ENCODE measurements at places on chromosomes 13 and 19.

DNA sequence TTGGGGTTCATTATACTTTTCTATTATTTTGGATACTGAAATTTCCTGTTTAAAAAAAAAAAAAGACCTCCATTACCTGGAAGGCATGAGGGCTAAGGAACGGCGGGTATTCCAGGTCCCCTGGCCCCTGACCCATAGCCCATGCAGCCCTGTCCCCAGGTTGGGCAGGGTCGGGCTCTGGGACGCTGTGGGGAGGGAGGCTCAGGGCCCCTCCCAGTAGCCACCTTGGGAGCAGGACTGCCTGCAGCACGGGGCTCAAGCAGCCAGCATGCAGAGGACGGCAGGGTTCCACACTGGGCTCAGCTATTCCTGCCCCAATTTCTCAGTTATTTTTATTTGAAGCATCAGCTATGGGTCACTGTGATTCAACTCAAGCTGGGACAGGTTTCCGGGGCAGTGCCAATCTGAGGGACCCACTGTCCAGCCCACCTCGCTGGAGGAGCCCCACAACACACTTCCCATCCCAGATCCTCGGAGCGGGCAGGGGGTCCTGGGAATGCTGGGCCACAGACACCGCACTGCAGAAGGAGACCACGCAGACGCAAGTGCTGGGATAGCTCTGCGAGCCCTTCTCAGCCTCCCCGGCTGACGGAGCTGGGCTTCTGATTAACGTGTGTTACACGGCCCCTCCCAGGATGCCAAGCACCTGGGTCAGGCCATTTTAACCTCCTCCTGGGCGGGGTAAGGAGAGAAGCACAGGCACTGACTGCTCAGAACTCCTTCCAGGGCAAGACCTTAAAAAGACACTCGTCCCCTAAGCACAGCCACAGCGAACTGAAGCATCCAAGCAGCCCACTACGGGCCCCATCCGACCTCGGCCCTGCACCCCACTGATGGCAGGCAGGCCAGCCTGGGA, 60.1 kb downstream of the PEPD start:
- DNase-seq, result no peak

GRCh38 chr19:44823373-44823698, 14.4 kb downstream of the BCAM start:
- no peak for DNase-seq

DNA sequence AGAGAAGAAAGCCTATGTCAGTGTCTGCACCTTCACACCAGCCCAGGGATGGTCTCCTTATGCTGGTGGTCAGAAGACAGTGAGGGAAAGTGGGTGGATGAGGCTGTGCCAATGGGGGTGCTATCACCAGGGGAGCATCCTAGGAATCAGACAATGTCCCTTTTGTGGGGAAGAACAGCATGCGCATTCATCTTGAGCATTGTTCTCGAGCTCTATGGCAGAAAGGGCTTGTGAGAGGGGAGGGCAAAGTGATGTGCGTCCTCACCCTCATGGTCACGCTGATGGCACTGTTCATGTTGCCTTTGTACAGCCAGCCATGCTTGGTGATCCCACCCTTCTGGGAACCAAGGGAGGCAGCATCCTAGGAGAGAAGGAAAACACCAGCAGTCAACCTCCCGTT, 56.1 kb downstream of the DOCK9 start:
- DNase-seq, result no peak

- DNase-seq, result no peak
These were observed 253.8 kb downstream of the KLF12 start for GRCh38 chr13:73880365-73880764.

DNA sequence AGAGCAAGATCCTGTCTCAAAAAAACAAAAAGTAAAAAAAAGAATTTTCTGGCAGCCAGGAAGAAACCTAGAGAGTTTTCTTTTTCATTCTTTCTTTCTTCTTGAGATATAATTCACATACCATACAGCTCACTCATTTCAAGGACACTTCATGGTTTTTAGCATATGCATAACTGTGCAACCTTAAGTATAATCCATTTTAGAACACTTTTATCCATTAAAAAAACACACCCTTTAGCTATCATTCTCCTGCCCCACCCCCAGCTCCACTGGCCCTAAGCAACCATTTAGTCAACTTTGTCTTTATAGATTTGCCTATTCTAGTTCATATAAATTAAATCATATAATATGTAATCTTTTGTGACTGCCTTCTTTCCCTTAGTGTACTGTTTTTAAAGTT, 8.1 kb upstream of the IPO5 start:
- no peak for DNase-seq

DNA sequence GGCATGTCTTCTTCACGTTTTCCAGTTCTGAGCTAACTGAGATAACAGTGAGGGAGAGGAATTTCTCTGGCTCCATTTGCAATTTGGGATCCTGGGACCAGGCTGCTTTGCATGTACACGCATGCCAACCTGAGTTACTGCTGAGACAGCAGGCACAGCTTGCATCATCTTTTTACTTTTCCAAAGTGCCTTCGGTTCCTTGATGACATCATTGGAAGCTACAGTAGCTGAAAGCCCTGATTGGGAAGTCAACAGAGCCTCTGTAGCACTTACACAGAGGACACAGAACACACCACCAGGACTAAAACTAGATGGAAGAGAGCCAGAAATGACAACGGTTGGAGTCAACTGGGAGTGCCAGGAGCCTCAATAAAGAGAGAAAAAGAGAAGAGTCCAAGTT, 399.1 kb upstream of the GPC6 start:
- DNase-seq, result no peak

- no peak for DNase-seq
These were observed 23.8 kb upstream of the TM9SF2 start for GRCh38 chr13:99477493-99477892.

DNA sequence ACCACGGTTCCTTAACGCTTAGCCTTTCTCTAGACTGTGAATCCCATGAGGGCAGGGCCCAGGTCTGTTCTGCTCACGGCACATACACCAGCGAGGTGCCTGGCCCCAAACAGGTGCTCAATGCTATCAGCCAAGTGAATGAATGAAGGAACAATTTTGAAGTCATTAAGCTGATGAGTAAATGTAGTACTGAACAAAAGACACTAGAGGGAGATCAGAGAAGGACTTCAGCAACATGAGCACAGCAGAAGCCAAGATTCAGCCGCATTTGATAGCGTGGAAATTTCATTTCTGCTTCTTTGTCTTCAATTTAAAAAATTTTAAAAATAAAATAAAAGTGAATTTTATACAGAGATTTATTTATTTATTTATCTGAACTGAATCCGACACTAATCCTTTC, 20.1 kb upstream of the MYO16 start:
- no peak for DNase-seq

DNA sequence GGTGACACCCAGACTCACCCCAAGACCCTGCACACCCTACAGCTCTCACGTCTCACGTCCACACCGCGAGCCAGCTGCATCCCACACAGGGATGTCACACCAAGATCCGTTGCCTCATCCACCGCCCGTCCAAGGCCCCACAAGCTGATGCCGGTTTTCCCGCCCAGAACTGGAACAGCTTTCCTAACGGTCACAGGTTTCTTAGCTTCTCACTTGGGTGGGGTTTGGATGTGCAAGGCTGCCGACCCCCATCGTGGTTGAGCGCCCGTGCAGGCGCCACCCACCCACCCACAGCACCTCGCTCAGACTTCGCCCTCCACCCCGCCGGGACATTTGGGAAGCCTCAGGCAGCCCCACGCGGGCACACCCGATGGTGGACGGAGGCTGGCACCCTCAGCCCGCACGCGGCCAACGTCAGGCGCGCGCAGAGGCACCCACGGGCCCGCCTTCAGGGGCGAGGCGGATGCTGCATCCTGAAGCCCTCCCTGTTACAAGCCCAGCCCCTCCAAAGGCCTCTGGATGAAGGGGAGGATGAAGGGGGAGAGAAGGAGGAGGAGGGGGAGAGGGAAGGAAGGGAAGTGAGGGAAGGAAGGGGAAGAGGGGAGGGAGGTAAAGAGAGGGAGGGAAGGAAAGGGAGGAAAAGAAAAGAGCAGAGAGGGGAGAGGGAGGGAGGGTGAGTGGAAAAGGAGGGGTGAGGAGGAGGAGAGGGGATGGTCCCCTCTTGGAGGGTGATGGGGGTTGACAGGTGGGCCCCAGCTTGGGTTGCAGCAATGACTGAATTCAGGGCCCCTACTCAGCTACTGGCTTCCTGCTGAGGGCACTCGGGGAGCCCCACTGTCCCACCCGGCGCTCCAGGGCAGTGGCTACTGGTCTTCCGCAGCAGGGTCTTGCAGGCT, 12.8 kb downstream of the ONECUT3 start:
- DNase-seq, result no peak

DNA sequence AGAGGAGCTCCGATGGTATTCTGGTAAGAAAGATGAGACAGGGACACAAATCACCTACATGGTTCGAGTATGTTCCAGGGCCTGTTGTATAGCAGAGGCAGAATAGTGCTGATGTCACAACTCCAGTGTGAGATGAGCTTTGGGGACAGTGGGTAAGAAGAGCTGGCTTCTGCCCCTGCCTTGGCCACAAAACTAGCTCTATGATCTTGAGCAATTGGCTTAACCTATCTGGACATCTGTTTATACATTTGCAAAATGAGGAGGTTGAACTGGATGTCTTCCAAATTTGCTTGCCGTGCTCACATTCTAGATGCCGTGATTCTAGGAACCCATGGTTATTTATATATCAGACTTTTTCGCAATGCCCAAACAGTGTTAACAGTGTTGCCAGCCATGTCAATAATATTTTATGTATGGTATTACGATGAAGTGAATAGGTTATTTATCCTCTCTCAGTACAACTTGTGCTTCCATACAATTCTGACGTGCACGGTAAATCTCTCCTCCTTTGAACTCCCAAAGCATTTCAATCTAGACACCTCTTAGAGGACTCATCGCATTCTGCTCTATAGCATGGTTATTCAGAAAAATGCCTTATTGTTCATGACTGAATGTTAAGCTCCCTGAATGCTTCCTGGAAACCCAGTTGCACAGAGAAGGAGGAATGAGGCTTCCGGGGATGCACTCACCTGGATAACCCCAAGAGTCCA, 316.0 kb downstream of the FOXO1 start:
- no peak for DNase-seq

DNA sequence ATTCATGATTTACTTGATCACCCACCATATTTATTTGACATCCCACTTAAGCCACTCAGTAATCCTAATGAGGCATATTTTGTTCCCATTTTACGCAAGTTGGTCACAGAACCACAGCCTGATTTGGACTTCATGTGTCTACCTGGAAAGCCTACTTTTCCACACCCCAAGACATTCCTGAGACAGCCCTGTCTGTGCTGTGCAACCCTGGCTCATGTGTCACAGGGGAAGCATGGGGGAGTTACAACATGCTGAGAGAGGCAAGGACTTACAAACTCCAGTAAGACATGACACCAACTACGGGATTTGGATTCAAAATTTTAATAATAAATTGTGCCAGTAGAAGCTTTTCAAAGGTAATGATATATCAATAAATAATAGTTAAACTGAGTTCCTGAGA, 70.2 kb upstream of the XPO4 start:
- no peak for DNase-seq

DNA sequence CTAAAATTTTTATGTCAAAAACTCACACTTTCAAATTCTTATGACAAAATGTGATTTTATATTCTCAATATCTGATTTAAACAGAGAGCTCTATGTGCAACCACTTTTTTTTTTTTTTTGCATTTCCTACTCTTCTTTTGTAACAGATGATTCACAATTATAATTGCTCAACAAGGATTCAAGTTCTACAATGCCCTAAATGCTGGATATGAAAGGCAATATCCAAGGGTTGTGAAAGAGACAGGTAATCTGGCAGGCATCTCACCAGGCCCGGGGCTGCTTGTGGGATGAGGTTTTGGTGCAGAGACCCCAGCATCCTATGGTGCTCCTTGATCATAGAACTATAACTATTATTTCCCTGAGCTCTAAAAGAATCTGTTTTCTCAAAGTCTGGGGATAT, 363.6 kb upstream of the NBEA start:
- no peak for DNase-seq

DNA sequence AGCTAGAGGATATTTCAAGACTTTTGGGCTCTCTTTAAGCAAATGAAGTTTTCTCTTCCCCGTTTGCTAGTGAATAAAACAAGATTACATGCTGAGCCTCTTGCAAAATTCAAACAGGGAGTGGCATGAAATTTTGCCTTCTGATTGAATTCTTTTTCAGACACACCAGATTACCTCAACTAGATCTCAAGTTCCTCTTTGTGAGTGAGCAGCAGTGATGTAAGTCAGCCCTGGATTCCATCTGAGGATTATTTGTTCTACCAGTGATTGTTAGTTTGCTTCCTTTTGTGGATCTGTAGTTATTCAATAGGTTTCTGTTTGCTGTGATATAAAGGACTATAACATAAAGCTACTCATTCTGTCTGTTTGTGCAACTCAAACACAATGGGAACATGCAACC, 407.7 kb downstream of the LMO7 start:
- DNase-seq, result no peak

DNA sequence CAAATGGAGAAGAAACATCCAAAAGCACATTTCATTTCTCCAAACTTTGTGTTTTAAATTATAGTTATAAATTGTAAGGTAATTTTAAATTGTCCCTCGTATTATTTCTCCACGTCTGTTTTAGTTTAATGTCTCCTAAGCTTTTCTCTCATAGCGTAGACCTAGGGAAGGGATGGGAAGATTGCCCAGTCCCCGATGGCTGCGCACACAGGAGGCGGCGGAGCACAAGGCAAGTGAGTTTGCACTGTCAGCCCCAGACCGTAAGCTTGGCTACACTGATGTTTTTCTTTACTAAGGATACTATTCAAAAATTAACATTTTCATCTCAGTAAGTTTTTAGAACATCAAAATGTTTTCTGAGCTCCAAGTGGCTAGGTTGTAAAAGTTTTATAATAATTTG, 72.3 kb downstream of the GPR12 start:
- no peak for DNase-seq

DNA sequence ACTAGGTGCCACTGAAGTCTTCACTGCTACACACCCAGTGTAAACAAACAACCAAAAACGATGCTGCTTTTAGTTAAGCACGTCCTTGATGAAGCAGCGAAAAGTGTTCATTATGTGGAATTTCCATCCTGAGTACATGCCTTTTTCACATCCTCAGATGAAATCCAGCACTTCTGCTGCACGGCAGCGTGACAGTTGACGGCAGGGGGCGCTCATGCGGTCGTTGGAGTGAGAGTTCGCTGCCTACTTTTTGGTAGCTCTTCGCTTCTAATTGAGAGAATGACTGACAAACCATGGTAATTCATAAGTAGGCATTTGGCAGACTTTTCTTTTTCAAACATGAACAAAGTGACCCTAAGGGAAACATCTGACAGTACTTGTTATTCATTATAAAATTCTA, 1124.9 kb downstream of the EFNB2 start:
- DNase-seq, result peak; percentile 9

- no peak for DNase-seq
These were observed 826 bp downstream of the RASIP1 start for GRCh38 chr19:48739404-48740163.
